ENCODE measurements at places on chromosomes 7 and 10. TPM values are rescaled to one million over a fixed set of nuclear protein-coding genes. Genes with fewer than 3 reads are reported as not detected.

DNA sequence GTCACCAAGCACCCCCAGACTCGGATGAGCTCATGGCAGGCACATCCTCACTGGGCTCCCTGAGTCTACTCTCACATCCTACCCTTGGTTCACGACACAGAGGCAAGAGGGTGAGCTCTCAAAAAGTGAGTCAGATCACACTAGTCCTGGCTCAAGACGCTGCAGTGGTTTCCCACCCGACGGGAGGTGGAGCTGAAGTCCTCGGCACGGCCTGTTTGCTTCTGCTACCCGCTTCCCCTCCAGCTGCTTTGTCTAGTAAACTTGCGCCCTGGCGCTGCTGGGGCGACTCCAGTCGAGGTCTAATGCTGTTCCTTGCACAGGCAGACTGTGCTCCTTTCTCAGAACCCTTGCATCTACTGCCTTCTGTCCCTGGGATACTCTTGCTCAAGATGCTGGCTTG is 13.5 kb upstream of the SFMBT2 start:
- no peak overlapping the region for H3K27ac ChIP-seq
- H3K27me3 ChIP-seq: no peaks in the 10 kb centered on the region
- no peak for DNase-seq
- no peaks in the 10 kb centered on the region for H3K4me1 ChIP-seq
- no peak overlapping the region for H3K4me3 ChIP-seq
- H3K36me3 ChIP-seq: no peaks in the 10 kb centered on the region

GRCh38 chr7:22447762-22448161 is 52.2 kb downstream of the STEAP1B start:
- no peak overlapping the region for H3K27ac ChIP-seq
- H3K27me3 ChIP-seq: no peaks in the 10 kb centered on the region
- H3K36me3 ChIP-seq: no peaks in the 10 kb centered on the region
- no peak overlapping the region for H3K4me3 ChIP-seq
- H3K4me1 ChIP-seq: peaks cover 9% of the 10 kb centered on the region
- no peak for DNase-seq

DNA sequence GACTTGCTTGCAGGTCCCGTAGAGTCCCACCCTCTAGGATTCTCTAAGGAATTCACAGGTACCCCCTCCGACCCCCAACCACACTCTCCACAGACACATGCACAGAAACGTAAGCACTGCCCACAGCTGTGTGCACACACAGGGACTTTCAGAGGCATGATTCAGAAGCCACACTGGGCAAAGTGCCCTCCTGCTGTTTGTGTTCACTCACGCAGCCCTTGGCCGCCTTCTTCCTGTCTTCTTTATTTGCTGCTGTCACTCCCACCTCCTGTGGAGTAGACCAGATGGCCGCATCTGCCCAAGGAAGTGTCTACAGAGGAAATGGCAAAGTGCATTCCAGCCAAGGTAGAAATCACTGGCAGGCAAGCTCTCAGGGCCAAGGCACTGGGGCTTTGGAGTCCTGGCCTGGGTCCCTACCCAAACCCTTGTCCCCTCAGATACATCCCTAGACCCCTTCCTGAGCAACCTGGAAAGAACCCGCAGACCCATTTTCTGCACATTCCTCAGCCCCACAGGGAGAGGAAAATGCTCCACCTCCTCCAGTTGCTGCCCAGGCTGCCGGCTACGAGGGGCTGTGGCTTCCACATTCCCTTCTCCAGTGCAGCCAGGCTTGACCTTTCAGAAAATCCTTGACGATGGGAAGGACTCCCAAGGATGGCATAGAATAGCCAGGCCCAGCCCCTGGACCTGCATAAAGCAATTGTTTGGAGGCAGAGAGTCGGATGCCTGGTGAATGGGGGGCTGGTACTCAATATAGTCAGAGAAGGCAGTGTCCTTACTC is 21.6 kb upstream of the GIMAP8 start:
- no peak overlapping the region for H3K27ac ChIP-seq
- no peaks in the 10 kb centered on the region for H3K27me3 ChIP-seq
- no peak for DNase-seq
- no peak overlapping the region for H3K4me3 ChIP-seq
- H3K4me1 ChIP-seq: peaks cover 10% of the 10 kb centered on the region

Gene IDI2
- not detected for total RNA-seq

Gene TAS2R5
- 1.8 TPM for total RNA-seq

DNA sequence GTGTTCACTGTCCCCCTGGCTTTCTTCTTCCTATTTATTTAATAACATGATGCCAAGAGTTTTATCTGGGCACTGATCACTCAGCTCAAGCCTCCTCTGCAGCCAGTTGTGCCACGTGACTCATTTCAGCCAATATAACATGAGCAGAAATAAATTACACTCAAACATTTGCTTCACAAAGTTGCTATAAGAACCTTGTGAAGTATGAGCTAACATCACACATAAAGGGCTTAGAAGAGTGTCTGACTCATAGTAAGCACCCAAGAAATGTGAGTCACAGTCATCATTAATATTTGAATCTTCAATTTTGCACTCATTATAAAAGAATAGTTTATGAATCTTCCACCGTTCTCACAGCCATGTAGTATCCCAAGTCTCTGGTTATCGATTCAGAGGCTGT is 414.6 kb upstream of the NPVF start:
- no peak overlapping the region for H3K4me3 ChIP-seq
- H3K27ac ChIP-seq: no peak overlapping the region
- DNase-seq: no peak
- no peaks in the 10 kb centered on the region for H3K27me3 ChIP-seq
- H3K4me1 ChIP-seq: no peaks in the 10 kb centered on the region

DNA sequence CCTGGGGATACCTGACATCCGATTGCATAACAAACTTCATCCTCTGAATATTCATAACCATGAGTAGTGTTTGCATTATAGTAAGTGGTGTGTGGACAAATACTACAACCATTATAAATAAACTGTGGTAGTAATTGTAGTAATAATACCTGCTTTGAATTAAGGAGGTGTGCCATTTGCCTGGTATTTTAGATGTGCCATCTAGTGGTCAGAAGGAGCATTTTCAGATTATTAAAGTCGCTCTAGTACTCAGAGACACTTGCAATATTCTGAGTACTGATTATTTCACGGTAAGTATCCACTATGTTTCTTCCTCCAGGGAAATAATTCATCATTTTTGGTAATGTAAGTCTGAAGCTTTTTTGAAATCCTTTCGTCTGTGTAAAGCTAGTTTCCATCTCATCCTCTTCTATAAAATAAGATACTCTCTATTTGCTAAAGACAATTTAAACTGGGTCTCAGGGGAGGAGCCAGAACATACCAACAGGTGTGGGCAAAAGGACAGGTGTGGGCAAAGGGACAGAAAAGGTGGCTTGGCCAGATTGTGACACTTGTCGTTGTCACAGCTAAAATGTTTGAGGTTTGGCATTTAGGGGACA is 115.3 kb upstream of the WDR11 start:
- no peaks in the 10 kb centered on the region for H3K4me1 ChIP-seq
- DNase-seq: no peak
- H3K27me3 ChIP-seq: no peaks in the 10 kb centered on the region
- no peak overlapping the region for H3K27ac ChIP-seq
- H3K36me3 ChIP-seq: no peaks in the 10 kb centered on the region

DNA sequence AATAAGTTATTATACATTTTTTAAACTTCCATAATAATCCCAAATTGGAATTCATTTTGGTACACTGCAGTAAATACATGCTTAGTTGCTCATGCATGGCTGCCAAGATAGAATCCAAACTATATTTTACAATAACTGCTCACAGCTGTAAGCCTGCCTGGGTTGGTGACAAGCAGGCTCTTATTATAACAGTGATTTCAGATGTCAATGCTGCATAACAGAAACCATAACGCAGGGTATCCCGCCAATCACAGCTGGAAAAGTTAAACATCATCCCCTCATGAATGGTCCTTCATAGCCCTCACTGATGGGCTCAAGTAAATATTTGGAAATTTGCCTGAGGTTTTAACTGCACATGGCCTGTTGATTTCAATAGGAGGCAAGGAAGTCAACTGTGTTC is 149.8 kb downstream of the AMPH start:
- H3K4me1 ChIP-seq: no peaks in the 10 kb centered on the region
- no peak overlapping the region for H3K27ac ChIP-seq
- no peaks in the 10 kb centered on the region for H3K36me3 ChIP-seq
- H3K4me3 ChIP-seq: no peak overlapping the region
- H3K27me3 ChIP-seq: no peaks in the 10 kb centered on the region

DNA sequence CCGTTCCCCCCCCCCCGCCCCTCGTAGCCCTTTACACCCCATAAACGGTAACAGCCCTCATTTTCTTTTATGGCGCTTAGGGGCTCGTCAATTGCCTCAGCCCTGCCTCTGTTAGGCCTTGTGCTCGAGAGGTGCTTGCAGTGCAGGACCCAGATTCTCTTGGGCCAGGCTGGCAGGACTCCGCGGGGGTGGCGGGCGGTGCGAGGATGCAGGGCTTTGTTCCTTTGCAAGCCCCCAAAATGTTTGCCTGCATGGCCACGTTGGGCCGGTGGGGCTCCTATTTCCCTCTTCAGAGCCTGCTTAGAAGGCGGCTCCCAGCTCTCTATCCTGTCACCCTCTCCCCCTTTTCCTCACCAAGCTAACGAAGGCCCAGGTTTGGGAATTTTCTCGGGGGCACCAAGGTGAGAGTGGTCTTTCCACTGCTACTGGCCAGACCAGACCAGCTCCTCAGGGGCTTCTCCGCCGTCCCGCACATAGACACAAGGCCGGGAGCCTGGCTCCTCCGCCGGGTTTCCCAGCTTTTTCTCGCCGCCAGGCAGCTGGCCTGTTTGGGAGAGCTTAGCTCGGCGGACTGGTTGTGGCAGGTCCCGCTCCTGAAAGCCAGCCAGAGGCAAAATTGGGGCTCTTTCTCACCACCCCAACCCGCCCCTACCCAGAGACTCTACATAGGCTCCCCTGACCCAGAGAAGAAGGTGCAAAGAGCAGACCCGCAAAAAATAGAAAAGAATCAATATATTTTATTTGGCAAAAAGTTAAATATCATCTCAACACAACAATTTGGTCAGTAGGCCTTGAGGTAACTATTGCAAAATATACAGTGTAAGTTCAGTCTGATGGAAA is 3.4 kb downstream of the HOXA9 start:
- H3K36me3 ChIP-seq: peaks cover 12% of the 10 kb centered on the region
- peak overlapping the region; percentile 75 for H3K4me3 ChIP-seq
- peak; percentile 84 for DNase-seq
- H3K27ac ChIP-seq: peak overlapping the region; percentile 95

GRCh38 chr7:36526863-36527548 is 137.3 kb downstream of the ANLN start:
- no peaks in the 10 kb centered on the region for H3K36me3 ChIP-seq
- no peak overlapping the region for H3K27ac ChIP-seq
- DNase-seq: no peak
- peaks cover 13% of the 10 kb centered on the region for H3K27me3 ChIP-seq
- H3K4me3 ChIP-seq: no peak overlapping the region

DNA sequence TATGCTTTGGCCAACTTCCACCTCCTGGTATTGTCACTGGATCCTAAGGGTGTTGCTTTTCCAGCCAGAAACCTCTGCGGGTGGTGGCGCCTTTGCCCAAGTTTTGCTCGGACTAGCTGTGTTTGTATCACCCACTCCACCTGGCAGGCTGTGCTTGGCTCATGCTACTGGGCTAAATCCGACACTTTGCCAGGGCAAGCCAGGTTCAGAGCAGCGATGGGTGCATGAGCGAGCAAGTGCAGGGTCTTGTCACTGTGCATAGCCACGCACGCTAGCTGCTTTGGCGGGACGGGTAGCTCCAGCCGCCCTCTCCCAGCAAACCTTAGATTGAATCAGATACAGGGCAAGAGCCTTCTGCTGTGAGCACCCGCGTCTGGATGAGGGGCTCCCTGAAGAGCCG is 737.5 kb downstream of the PCDH15 start:
- no peaks in the 10 kb centered on the region for H3K36me3 ChIP-seq
- H3K4me3 ChIP-seq: no peak overlapping the region
- no peaks in the 10 kb centered on the region for H3K4me1 ChIP-seq
- no peak for DNase-seq

Gene NPY4R
- total RNA-seq: under 0.01 TPM

Gene ADCY1
- total RNA-seq: 0.59 TPM

Gene PTF1A
- total RNA-seq: not detected

All from osteoblast (primary cell).